ENCODE measurements at places on chromosomes 3 and 15.

- DNase-seq: no peak
Measured at GRCh38 chr3:57252404-57252803, 24.9 kb downstream of the APPL1 start.

GRCh38 chr3:71104121-71104541 is 479.4 kb downstream of the FOXP1 start:
- no peak for DNase-seq

GRCh38 chr3:141292356-141293058 is 60.9 kb downstream of the PXYLP1 start:
- DNase-seq: no peak

GRCh38 chr3:72185549-72186399 is 400.8 kb upstream of the PROK2 start:
- no peak for DNase-seq

- no peak for DNase-seq
Measured at GRCh38 chr3:101124125-101124524, 130.9 kb upstream of the ABI3BP start.

DNA sequence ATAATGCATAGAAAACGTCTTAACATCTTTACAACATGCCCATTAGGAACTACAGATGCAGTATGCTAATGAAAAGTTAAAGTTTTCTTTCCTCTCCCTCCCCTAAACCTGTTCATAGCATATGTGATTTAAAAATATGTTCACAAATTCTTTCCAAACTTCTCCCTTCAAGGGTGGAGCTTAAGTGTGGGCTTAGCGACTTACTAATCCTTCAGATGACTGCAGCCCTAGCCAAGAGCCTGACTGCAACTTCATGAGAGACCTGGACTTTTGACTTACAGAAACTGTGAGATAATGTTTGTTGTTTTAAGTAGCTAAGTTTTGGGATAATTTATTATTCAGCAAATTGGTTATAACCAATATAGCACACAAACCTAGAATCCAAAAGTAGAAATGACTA is 22.0 kb upstream of the ANXA2 start:
- DNase-seq: no peak

GRCh38 chr3:146156666-146157314 is 4.2 kb downstream of the PLOD2 start:
- DNase-seq: no peak

- no peak for DNase-seq
Measured at GRCh38 chr3:152200476-152201420, 68.0 kb upstream of the MBNL1 start.

DNA sequence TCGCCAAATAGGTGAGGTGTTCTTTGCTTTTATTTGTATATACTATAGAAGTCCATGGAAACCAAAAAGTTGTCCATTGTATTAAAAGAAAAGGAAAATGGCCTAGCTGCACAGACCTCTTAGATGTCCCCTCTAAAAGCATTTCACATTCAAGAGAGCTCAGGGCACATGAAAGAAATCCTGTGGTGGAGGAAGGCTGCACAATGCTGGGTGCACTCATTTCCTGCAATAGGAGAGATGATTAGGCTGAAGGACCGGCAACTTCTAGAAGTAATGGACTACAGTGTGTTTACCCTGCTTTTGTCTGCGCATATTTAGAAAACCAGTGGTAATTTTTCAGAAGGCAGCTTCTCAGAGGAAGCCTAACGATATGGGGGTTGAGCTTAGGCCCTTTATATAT is 25.4 kb downstream of the PPM1L start:
- DNase-seq: no peak

- DNase-seq: no peak
Measured at GRCh38 chr3:123038751-123039150, 11.2 kb upstream of the SEMA5B start.

DNA sequence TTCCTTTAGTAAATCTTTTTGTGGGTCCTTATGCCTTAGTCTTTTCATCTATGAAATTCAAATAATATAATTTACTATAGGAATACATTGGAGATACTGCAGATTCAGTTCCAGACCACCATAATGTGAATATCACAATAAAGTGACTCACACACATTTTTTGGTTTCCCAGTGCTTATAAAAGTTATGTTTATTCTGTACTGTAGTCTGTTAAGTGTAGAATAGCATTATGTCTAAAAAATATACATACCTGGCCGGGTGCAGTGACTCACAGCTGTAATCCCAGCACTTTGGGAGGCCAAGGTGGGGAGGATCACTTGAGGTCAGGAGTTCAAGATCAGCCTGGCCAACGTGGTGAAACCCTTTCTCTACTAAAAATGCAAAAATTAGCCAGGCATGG is 53.9 kb upstream of the PAQR5 start:
- DNase-seq: no peak

- no peak for DNase-seq
Measured at GRCh38 chr3:157045238-157045850, 114.6 kb downstream of the CCNL1 start.

GRCh38 chr3:67655364-67656121 is 1.1 kb upstream of the SUCLG2 start:
- DNase-seq: no peak

DNA sequence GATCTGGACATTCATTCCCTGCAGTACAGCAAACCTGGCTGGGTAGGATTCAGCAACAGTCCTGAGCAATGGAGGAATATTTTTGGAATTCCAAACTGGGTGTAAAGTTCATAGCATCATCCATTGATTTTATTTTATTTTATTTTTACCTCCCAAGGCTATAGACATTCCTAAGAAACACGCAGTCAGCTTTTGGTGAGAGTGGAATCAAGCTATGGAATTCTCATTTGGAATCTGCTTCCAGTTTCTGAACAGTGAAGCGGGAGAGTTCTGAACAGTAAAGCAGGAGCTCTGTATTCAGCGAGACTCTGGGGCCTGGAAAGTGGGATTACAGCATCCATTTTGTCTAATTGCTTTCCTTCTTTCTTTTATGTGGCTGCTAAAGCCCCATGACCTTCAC is 1.4 kb upstream of the PDZRN3 start:
- DNase-seq: no peak

- peak; percentile 12 for DNase-seq
Measured at GRCh38 chr15:86690566-86690965, 610.9 kb downstream of the AGBL1 start.

GRCh38 chr15:49860101-49860500 is 239.3 kb downstream of the DTWD1 start:
- no peak for DNase-seq

Data from right renal pelvis (tissue), 4 donors.